Smooth muscle cell of bladder (primary cell): ENCODE measurements at places on chromosomes 2 and 18. TPM values are rescaled to one million over a fixed set of nuclear protein-coding genes. Genes with fewer than 3 reads are reported as not detected.

The PROKR1 gene
- total RNA-seq: not detected in 2 replicates

The SLC4A3 gene
- 2.0 and 2.1 TPM in 2 replicates for total RNA-seq

The RPIA gene
- 4.3 and 6.7 TPM in 2 replicates for total RNA-seq

The SERPINB10 gene
- total RNA-seq: not detected in 2 replicates

The RAPH1 gene
- total RNA-seq: 12.1 and 22.6 TPM in 2 replicates

The FAM228A gene
- total RNA-seq: under 0.01 and 0.18 TPM in 2 replicates

The CD8B2 gene
- total RNA-seq: not detected in 2 replicates
